ENCODE measurements at places on chromosomes 11 and 22. TPM values are rescaled to one million over a fixed set of nuclear protein-coding genes. Genes with fewer than 3 reads are reported as not detected.
A peak's percentile ranks its signal among the peaks of the same experiment; 100 is the strongest.

The RAB39A gene
- not detected for total RNA-seq

The ZFTA gene
- total RNA-seq = 12.9 TPM

The CNTF gene
- total RNA-seq = 0.77 TPM

The TRIM49D1 gene
- total RNA-seq = not detected

The CRACR2B gene
- 1.0 TPM for total RNA-seq

GRCh38 chr11:45091563-45092403, 54.7 kb upstream of the PRDM11 start:
- peaks cover 56% of the 10 kb centered on the region for H3K4me1 ChIP-seq
- peak; percentile 70 for DNase-seq
- no peak overlapping the region for H3K4me3 ChIP-seq
- H3K27me3 ChIP-seq = peaks cover 10% of the 10 kb centered on the region
- H3K27ac ChIP-seq = peak overlapping the region; percentile 23

- H3K27ac ChIP-seq = no peak overlapping the region
- no peak overlapping the region for H3K4me3 ChIP-seq
- H3K4me1 ChIP-seq = no peaks in the 10 kb centered on the region
- no peaks in the 10 kb centered on the region for H3K36me3 ChIP-seq
Observed at GRCh38 chr22:38940811-38941384, 16.5 kb upstream of the APOBEC3A start.

- no peak for DNase-seq
- H3K4me1 ChIP-seq = no peaks in the 10 kb centered on the region
- no peaks in the 10 kb centered on the region for H3K36me3 ChIP-seq
- no peaks in the 10 kb centered on the region for H3K27me3 ChIP-seq
- no peak within 1 kb of the TSS for H3K27ac ChIP-seq
- H3K4me3 ChIP-seq = no peak within 1 kb of the TSS
Observed at GRCh38 chr11:67639438-67639859, at the start of gene TBX10. Gene TBX10, minus strand, starts transcription at chr11:67639763. Its CDS starts 291 bp downstream, at chr11:67639472.

DNA sequence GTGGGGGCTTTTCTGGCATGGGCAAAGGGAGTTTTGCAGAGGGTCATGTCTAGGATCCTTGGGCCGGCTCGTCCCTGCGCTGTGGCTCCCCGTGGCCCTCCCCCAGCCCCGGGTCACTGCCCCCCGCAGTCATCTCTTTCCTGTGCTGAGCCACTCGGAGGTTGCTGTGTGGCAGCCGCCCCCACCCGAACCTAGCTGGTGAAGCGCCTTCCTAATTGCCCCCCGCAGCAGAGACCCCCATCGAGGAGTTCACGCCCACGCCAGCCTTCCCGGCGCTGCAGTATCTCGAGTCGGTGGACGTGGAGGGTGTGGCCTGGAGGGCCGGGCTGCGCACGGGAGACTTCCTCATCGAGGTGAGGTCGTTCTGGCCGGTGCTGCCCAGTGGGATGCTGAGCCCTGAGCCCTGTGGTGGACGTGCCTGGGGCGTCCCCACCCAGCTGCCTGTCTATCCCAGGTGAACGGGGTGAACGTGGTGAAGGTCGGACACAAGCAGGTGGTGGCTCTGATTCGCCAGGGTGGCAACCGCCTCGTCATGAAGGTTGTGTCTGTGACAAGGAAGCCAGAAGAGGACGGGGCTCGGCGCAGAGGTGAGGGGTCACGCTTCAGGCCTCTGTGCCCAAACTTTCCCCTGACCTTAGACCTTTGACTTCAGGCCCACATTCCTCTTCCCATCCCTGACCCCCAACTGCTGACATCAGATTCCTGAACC, 32.0 kb downstream of the SHANK3 start:
- no peaks in the 10 kb centered on the region for H3K4me1 ChIP-seq
- no peaks in the 10 kb centered on the region for H3K36me3 ChIP-seq
- DNase-seq = no peak
- no peak overlapping the region for H3K27ac ChIP-seq
- no peaks in the 10 kb centered on the region for H3K27me3 ChIP-seq

DNA sequence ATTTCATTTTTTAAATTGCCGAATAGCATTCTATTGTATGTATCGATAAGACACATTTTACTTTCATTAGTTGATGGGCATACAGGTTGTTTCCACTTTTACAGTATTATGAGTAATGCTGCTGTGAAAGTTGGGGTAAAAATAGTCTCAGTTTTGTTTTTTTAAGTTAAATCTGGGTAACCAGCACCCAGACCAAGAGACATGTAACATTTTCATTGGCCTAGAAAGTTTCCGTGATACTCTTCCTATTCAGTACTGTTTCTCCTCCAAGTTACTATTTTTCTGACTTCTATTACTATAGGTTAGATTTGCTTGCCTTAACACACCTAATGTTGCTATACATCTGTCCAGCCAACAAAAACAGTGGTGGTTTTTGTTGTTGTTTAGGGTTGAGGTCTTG, 12.3 kb downstream of the IPO7 start:
- H3K27ac ChIP-seq = no peak overlapping the region
- no peak for DNase-seq
- H3K4me1 ChIP-seq = peaks cover 3% of the 10 kb centered on the region
- no peak overlapping the region for H3K4me3 ChIP-seq

DNA sequence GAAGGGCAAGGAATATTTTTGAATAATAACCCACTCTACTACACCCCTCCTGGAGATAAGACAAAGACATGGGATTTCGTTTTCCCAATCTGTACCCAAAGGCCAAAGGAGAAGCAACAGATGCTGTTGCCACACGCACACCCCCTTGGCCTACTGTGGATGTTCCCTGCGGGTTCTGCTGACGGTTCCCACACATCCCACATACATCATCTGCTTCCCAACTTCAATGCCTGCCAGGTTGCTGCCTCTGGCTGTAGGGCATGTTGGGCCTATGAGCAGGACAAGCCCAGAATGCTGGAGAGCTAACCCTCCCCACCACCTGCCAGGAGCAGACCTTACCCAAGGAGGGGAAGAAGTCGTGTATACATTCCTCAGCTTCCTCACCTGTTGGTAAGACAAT, 13.6 kb upstream of the RBFOX2 start:
- no peaks in the 10 kb centered on the region for H3K4me1 ChIP-seq
- no peak for DNase-seq
- H3K27ac ChIP-seq = no peak overlapping the region
- H3K27me3 ChIP-seq = no peaks in the 10 kb centered on the region

GRCh38 chr11:62694455-62695167, 5.3 kb upstream of the LRRN4CL start:
- H3K4me1 ChIP-seq = peaks cover 7% of the 10 kb centered on the region
- peak; percentile 71 for DNase-seq
- peaks cover 16% of the 10 kb centered on the region for H3K36me3 ChIP-seq
- no peak overlapping the region for H3K27ac ChIP-seq

GRCh38 chr11:63229815-63230214, 13.6 kb downstream of the SLC22A25 start:
- H3K27me3 ChIP-seq = no peaks in the 10 kb centered on the region
- DNase-seq = no peak
- no peak overlapping the region for H3K4me3 ChIP-seq
- H3K4me1 ChIP-seq = no peaks in the 10 kb centered on the region

DNA sequence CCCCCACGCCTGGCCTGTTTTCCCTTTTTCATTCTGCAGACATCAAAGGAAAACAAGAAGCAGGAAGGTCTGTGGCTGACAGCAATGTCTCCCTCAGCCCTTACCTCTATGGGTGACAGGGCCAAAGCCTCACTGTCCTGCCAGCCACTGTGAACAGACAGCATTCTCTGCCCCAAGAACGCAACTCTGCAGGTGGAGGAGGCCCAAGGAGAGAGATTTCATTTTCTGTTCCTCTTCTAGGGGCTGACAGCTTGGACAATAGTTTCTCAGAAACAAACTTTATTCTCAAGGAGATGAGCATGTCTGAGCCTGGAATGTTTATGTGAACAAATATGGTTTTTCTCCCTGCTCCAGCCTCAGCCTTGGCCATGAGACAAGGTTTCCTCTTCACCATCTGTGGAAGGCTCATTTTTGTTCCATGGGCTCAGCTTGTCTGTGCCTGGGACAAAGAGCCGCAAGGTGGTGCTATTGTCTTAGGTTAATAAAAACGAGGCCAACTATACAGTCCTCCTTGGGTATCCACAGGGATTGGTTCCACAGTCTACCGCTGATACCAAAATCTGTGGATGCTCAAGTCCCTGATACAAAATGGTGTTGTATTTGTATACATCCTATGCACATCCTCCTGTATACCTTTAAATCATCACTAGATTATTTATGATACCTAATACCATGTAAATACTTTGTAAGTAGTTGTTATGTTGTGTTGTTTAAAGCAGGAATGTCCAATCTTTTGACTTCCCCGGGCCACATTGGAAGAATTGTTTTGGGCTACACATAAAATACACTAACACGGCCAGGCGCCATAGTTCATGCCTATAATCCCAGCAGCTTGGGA, 5.8 kb downstream of the PIWIL3 start:
- H3K4me3 ChIP-seq = no peak overlapping the region
- H3K27me3 ChIP-seq = no peaks in the 10 kb centered on the region
- DNase-seq = peak; percentile 67
- no peaks in the 10 kb centered on the region for H3K4me1 ChIP-seq
- no peak overlapping the region for H3K27ac ChIP-seq

- no peaks in the 10 kb centered on the region for H3K4me1 ChIP-seq
- H3K4me3 ChIP-seq = no peak overlapping the region
- H3K36me3 ChIP-seq = no peaks in the 10 kb centered on the region
- no peaks in the 10 kb centered on the region for H3K27me3 ChIP-seq
- no peak overlapping the region for H3K27ac ChIP-seq
Observed at GRCh38 chr22:46969961-46970360, 207.5 kb downstream of the TBC1D22A start.

- H3K4me3 ChIP-seq = no peak overlapping the region
- H3K27ac ChIP-seq = no peak overlapping the region
- H3K4me1 ChIP-seq = no peaks in the 10 kb centered on the region
- H3K36me3 ChIP-seq = no peaks in the 10 kb centered on the region
- peak; percentile 13 for DNase-seq
- no peaks in the 10 kb centered on the region for H3K27me3 ChIP-seq
Observed at GRCh38 chr11:95415837-95416304, 184.9 kb upstream of the SESN3 start.

- DNase-seq = no peak
- H3K4me1 ChIP-seq = no peaks in the 10 kb centered on the region
- no peaks in the 10 kb centered on the region for H3K36me3 ChIP-seq
- H3K4me3 ChIP-seq = no peak overlapping the region
Observed at GRCh38 chr11:95647871-95648270, 141.7 kb downstream of the FAM76B start.

DNA sequence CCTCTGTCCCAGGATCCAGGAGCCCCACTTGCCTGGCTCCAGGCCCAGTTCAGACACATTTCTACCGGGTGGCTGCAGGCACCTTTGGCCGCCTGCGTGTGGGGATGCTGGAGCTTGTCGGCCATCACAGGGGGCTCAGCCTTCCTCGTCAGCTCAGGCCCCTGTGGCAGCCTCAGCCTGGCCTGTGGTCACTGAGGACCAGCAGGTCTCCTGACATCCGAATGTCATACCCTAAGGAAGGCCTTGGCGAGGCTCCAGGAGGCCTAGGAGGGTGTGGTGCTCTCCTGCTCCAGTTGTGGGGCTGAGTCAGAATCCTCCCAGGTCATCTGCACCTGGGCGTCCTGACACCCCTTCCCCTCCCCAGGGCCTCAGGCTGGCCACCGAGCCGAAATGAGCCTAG, 14.9 kb upstream of the SOX10 start:
- no peak for DNase-seq
- no peaks in the 10 kb centered on the region for H3K4me1 ChIP-seq
- H3K36me3 ChIP-seq = no peaks in the 10 kb centered on the region
- peaks cover 4% of the 10 kb centered on the region for H3K27me3 ChIP-seq

GRCh38 chr22:45531441-45532234, 29.0 kb downstream of the FBLN1 start:
- peaks cover 21% of the 10 kb centered on the region for H3K4me1 ChIP-seq
- no peak overlapping the region for H3K4me3 ChIP-seq
- H3K27me3 ChIP-seq = no peaks in the 10 kb centered on the region
- DNase-seq = no peak
- peaks cover 5% of the 10 kb centered on the region for H3K36me3 ChIP-seq

GRCh38 chr11:68371171-68372041, 59.0 kb downstream of the LRP5 start:
- H3K27me3 ChIP-seq = no peaks in the 10 kb centered on the region
- no peaks in the 10 kb centered on the region for H3K36me3 ChIP-seq
- H3K4me3 ChIP-seq = no peak overlapping the region
- H3K4me1 ChIP-seq = peaks cover 18% of the 10 kb centered on the region
- H3K27ac ChIP-seq = no peak overlapping the region

DNA sequence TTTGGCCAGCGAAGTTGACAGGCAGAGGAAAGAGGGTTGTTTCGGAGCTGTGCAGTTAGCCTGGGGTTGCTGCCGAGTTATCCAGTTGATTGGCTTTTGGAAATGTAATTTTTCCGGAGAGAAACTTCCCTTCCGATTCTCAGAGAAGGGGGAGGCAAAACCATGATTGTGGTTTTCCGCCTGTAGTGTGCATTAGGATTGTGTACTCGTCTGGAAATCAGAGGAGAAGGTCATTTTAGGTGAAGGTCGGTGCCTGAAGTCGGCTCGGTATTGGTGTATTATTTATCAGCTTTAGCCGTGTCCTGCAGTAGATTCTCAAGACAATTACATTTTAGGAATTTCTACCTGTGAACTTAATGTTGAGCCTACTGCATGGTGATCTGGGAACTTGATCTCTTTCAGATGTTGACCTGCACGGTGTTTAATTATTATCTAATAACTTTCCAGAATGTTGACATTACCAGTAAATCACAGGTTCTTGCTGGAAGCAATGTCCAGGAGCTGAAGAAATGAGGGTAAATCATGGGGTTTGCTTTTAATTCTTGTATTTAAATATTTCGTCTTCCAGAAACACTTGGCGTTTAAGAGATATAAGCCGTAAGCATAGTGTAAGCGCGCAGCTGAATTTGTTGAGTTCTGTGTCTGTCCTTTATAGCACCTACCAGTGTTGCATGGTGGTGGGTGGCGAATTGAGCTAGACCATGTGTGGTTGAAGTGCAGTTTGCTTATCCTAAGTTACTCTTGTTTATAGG, 1.3 kb downstream of the ARHGEF12 start:
- H3K4me3 ChIP-seq = peak overlapping the region; percentile 99
- no peaks in the 10 kb centered on the region for H3K27me3 ChIP-seq
- peaks cover 9% of the 10 kb centered on the region for H3K4me1 ChIP-seq
- peak; percentile 36 for DNase-seq

All from fibroblast of lung (primary cell).